ENCODE measurements at places on chromosomes 2 and 18. TPM values are rescaled to one million over a fixed set of nuclear protein-coding genes. Genes with fewer than 3 reads are reported as not detected.

EHD3 gene
- 27.9 TPM for total RNA-seq

CFC1 gene
- not detected for total RNA-seq

INPP4A gene
- total RNA-seq: 14.7 TPM

KYNU gene
- 1.1 TPM for total RNA-seq

FAM228B gene
- 21.8 TPM for total RNA-seq

DSC3 gene
- total RNA-seq: 0.08 TPM

TXNDC2 gene
- total RNA-seq: not detected

RETREG2 gene
- 37.4 TPM for total RNA-seq

TUBA4B gene
- not detected for total RNA-seq

SRD5A2 gene
- total RNA-seq: not detected

HOXD10 gene
- total RNA-seq: not detected

SCRN3 gene
- 42.6 TPM for total RNA-seq

ZNF521 gene
- total RNA-seq: 29.6 TPM

IL36G gene
- not detected for total RNA-seq

RNF125 gene
- total RNA-seq: 5.6 TPM

C1GALT1C1L gene
- total RNA-seq: 0.62 TPM

IL1F10 gene
- total RNA-seq: not detected

ASTL gene
- not detected for total RNA-seq

RAPH1 gene
- 15.1 TPM for total RNA-seq

RAD51AP2 gene
- total RNA-seq: 0.11 TPM

HRH4 gene
- 0.19 TPM for total RNA-seq

AOX1 gene
- total RNA-seq: 7.5 TPM

ICA1L gene
- total RNA-seq: 4.6 TPM

UBXN2A gene
- total RNA-seq: 21.2 TPM

RPRM gene
- not detected for total RNA-seq

NOP58 gene
- 22.8 TPM for total RNA-seq

B3GNT7 gene
- 9.1 TPM for total RNA-seq

UGT1A6 gene
- total RNA-seq: not detected

SERPINE2 gene
- 6.1 TPM for total RNA-seq

DLGAP1 gene
- total RNA-seq: not detected

PTRHD1 gene
- 33.4 TPM for total RNA-seq

ANO7 gene
- total RNA-seq: 0.81 TPM

TLX2 gene
- not detected for total RNA-seq

CPO gene
- 0.73 TPM for total RNA-seq

CDH2 gene
- 293 TPM for total RNA-seq

SCN2A gene
- 0.16 TPM for total RNA-seq

GPR75 gene
- total RNA-seq: 0.51 TPM

CDH7 gene
- total RNA-seq: not detected

KCNG2 gene
- not detected for total RNA-seq

REEP1 gene
- 23.6 TPM for total RNA-seq

DYNAP gene
- not detected for total RNA-seq

C2orf78 gene
- total RNA-seq: not detected

C2orf66 gene
- not detected for total RNA-seq

EML6 gene
- total RNA-seq: 0.16 TPM
